Kidney epithelial cell (primary cell): ENCODE measurements at places on chromosomes 1 and 21.

DNA sequence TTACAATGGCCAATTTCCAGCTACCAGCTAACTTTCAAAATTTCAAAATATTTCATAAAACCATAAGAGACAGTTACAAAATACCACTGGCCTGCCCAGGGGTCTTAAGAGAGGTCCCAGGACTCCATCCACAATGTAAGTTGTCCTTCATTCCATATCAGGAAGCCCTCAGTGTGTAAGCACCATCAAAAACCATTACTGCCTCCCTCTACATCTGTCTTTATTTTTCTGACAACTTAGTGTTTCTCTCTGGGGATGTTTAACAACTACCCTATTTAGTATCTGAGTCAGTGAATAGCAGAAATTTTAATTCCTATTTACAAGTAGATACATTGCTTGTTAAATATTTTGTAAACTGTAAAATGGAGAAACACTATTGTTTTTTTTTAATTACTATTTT, 339.3 kb upstream of the ADAMTS5 start:
- no peak for DNase-seq

GRCh38 chr1:172246521-172247390, 173.7 kb upstream of the C1orf105 start:
- DNase-seq, result no peak

DNA sequence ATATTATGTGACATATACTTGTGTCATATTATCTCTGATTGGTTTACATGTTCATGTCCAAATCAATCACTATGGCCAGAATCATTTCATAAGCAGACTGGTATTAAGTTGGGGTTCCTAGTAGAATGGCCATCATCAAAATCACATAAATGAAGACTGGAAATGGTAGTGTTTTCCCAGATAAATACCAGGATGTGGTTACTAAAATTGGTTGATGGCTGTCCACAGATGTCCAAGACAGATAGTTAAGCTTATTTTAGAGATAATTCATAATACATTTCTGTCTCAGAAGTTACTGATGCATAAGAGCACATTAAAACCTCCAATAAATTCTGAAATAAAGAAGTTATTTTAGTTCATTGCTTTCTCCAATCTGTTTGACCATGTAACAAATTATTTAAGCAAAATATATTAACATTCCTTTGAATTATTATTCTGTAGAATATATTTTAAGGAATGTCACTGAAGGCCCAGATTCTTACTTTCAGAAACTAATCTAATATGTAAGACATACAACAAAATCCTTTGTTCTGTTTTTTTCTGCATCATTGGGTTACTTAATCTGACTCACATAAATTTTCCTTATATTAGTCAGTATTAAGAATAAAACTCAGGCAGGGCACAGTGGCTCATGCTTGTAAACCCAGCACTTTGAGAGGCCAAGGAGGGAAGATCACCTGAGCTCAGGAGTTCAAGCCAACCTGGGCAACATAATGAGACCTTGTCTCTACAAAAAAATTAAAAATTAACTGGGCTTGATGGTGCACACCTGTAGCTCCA, 483.9 kb downstream of the PTPRC start:
- DNase-seq, result peak; percentile 44

DNA sequence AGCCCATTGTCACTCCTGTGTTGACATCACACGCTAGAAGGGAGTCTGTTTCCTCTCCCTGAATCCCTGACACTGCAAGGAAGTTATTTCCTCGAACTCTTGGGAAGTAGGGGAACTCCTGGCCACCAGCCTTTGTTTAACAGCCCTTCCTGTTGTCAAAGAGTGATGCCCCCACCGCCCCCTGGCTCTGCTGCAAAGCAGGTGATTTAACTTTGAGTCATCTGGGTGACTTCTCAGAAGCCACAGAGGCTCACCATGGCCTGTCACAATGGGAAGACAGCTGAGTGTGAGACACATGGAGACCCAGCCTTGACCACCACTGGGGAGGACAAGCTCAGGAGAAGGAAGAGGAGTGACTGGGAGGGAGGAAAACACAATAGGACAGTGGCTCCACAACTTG, 182.8 kb downstream of the PSMG1 start:
- no peak for DNase-seq

DNA sequence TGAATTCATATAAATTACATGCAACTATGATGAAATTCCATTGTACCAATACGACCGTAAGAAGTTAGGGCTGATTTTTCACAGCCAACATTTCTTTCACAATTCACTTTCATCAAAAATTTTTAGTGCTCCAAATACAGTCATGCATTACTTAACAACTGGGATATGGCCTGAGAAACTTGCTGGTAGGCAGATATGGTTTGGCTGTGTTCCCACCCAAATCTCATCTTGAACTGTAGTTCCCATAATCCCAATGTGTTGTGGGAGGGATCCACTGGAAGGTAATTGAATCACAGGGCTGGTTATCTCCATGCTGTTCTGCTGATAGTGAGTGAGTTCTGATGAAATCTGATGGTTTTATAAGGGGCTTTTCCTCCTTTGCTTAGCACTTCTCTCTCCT, 244.4 kb downstream of the AKT3 start:
- DNase-seq, result no peak

DNA sequence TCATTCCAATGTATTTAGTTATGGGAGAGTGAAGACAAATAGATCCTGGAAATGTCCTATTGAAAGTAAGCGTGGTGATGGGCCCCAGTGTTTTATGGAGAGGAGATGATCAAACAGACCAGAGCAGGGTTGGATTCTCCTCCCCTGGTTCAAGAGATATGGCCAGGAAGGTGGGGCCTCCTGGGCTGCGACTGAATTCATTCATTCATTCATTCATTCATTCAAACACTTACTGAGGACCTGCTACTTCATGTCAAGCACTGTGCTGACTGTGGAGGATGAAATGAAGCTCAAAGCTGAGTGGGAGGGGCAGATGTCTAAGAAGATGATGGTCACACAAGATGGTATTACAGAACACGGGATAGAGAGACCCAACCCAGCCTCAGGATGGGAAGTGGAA, 71.5 kb upstream of the TNR start:
- DNase-seq, result no peak

DNA sequence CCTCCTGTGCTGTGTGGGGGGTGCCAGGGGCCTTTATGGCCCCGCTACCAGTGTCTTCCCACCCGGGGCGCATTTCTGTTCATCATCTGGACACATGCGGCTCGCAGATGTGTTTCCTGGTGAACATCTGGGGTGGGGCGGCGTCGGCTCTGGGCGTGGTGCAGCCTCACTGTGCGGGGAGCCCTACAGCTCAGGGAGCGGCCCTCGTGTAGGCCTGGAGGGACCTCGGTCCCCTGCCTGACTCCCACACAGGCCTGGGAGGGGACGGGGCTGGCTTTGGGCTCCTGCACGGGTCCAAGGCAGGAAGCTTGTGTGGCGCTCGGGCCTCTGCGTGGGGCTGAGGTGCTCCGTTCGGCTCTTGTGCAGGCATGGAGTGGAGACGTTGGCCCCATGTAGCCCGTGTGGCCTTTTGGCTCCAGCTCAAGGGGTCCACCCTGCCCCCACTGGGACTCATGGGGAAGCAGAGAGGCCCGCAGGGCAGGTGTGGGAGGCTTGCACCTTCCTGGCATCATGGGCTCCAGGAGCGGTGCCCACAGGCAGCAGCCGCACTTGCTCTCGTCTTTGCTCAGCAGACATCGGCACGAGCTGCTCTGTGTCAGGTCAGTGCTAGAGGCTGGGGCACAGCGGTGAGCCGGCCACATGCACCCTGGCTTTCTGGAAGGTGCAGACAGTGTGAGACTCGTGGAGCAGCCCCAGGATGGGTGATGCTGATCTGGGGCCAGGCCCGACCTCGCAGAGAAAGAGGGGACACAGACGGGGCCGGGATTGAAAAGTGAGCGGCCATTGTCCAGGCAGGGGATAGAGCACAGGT, 90.1 kb upstream of the ACTRT2 start:
- DNase-seq, result no peak

DNA sequence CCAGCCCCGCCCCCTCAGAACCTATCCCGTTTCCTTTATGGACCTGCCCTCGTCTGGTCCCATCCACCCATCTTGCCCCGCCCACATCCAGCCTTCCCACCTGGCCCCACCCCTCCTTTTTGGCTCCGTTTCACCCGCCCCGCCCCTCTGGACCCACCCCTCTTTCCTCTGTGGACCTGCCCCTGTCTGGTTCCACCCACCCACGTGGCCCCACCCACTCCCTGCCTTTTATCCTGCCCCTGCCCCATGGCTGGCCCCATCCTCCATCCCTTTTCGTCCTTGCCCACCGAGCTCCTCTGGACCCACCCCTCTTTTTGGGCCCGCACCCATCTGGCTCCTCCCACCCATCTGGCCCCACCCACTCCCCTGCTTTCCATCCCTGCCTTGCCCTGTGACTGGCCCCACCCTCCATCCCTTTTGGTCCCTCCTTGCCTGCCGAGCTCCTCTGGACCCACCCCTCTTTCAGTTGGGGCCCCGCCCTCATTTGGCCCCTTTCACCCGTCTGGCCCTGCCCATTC, 177.3 kb downstream of the CAMTA1 start:
- DNase-seq, result no peak

- no peak for DNase-seq
Observed at GRCh38 chr1:158208586-158209116, 28.0 kb downstream of the CD1D start.

DNA sequence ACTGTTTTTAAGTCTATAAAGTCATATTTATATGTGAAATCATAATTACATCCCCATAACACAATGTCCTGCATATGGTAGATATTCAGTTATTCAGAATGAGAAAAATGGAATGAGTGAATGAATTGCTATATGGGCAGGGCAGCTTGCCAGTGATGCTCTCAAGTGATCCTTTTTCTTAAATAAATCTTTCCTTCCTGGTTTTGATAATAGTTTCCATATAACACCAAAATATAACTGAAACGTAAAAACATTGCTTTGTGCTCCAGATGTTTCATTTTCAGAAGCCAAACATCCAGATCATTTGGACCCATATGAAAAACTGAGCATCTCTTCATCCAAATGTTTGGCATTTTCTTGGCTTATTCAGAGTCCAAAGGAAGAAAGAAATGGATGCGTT, 30.2 kb upstream of the RGS8 start:
- no peak for DNase-seq

GRCh38 chr1:11784993-11785769, 20.6 kb downstream of the MTHFR start:
- DNase-seq, result no peak
